ENCODE measurements at places on chromosomes 12 and 14.

DNA sequence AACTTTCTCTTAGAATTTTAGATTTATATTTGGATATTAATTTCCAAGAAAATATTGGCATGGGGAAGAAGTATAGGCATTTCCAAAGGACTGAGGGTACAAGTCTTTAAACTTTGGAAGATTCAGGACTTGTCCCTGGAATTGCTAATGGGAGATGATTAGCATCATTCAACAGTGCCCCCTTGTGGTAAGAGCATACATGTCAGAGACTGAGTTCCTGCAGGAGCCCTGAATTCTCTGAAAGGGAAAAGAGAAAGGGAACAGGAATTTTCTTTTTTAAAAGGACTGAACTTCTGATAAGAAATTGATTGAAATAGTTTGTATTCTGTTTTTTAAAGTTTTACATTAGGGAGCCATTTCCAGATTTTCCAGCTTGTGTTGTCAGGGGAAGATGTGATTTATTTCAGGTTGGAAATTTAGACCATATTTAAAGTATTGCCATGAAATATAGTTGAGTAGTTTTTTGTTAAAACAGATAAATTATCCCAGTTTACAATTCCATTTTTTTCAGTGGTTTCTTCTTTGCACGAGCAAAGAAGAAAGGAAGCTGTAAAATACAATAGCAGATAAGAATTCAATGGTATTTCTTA lies 44.0 kb upstream of the REP15 start:
- peak; percentile 84 for DNase-seq

DNA sequence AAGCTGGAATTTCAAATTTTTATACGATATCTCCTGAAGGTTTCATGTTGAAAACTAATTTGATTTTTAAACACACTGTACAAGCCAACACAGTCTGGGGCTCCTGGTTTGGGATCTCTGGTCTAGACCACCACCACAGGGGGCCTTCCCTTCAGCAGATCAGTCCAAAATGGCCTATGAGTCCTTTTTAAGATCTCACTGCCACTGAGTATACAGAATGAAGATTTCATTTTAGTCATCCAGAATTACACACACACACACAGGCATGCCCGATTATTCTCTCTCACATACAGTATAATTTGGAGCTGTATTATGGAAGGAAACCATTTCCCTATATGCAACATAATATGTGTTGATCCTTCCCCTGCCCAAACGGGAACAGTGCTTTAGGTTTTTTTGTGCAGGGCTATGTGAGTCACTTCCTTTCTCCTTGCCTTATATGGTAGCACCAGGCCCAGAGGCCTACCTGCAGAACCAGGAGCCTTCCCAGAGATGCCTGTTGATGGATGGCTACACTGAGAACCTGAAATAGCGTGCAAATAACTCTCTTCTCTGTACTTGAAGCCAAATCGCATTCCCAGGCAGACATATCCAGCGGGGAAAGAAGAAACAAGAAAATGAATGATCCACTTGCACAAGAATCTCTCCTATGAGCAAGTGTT lies 28.1 kb upstream of the WNK1 start:
- DNase-seq = no peak

- no peak for DNase-seq
Observed at GRCh38 chr12:8709124-8709830, 11.5 kb downstream of the RIMKLB start.

GRCh38 chr12:79689477-79690141 lies 1.2 kb downstream of the PAWR start:
- no peak for DNase-seq

GRCh38 chr12:110590806-110591326 lies 7.7 kb upstream of the PPTC7 start:
- no peak for DNase-seq

GRCh38 chr12:111581434-111582132 lies 17.5 kb downstream of the ATXN2 start:
- DNase-seq = no peak

- DNase-seq = no peak
Observed at GRCh38 chr12:57235017-57235727, 5.7 kb downstream of the SHMT2 start.

- DNase-seq = no peak
Observed at GRCh38 chr12:124928095-124928911, 13.9 kb upstream of the UBC start.

DNA sequence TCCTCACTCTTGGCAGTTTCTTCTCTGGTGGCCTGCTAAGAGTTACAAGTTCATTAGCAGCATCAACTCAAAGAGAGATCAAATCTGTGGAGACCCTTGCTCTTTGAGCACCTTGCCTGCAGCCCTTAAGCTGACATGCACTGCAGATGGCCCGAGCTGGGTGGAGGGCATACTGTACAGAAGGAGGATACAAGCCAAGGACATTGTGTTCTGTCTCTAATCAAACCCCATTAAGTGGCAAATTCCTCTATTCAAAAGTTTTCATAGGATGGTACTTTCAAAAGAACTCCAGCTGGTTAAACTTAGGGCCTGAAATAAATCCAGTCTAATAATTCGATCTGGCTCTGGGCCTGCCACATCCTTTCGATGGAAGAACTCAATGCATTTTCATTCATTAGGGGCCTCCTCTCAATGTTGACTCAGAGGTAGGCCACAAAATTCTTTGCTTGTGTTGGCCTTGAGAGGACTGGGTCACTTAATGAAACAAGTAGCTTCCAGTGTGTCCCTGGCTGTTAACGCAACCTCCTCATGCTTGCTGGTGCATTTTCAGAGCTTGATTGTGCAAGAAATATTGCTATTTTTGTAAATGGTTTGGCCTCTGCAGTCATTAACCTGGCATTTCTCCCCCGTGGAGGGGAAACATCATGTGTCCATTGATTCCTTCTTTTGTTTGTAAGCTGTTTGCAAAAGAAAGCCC lies 318.2 kb downstream of the NUAK1 start:
- no peak for DNase-seq

DNA sequence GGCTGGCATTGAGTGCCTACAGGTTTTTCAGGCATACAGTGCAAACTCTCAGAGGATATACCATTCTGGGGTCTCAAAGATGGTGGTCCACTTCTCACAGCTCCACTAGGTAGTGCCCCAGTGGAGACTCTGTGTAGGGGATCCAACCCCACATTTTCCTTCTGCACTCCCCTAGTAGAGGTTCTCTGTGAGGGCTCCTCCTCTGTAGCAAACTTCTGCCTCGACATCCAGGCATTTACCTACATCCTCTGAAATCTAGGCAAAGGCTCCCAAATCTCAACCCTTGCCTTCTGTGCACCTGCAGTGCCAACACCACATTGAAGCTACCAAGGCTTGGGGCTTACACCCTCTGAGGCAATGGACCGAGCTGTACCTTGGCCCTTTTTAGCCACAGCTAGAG lies 179.2 kb downstream of the CCDC91 start:
- no peak for DNase-seq

- DNase-seq = no peak
Observed at GRCh38 chr12:12946686-12947355, 5.1 kb downstream of the GPRC5D start.

- DNase-seq = no peak
Observed at GRCh38 chr12:63419154-63419553, 249.1 kb downstream of the DPY19L2 start.

GRCh38 chr12:70354787-70355186 lies 11.3 kb upstream of the KCNMB4 start:
- DNase-seq = no peak

GRCh38 chr12:13165617-13166041 lies 30.9 kb upstream of the EMP1 start:
- DNase-seq = peak; percentile 66

DNA sequence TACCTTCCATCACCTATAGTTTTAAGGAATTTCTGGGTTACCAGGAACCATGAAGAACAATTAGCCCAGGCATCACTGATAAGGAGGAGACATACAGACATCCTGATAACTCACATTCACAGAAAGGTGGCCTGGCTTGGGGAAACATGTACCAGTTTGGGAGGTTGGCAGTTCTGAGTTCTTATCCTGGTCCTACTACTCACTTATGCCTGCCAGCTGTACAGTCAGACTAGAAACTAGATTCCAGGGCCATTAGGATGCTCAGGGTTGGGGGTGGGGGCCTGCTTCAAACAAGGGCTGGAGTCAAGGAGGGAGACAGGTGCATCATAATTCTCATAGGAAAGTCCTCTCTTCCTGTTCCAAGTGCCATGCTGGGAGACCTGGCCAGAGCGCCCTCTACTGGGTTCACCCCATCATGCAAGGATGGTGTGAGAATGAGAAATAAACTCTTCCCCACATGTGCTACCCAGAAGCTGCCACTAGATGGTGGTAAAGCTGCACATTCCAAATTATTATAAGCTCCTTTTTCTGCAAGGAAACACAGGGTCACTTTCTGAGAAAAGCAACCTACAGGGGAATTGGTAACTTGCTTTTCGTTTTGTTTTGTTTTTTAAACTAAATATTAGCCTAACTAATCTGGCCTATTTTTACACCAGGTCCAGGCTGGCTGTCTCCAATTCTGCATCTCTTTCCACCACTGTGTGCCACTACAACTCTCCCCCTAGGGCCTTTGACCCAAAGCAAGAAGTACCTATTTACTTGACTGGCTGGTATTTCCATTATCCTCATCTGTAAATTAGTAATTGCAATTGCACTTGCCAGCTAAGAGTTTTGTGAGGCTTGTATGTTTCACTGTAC lies 14.5 kb downstream of the OAS2 start:
- peak; percentile 31 for DNase-seq

DNA sequence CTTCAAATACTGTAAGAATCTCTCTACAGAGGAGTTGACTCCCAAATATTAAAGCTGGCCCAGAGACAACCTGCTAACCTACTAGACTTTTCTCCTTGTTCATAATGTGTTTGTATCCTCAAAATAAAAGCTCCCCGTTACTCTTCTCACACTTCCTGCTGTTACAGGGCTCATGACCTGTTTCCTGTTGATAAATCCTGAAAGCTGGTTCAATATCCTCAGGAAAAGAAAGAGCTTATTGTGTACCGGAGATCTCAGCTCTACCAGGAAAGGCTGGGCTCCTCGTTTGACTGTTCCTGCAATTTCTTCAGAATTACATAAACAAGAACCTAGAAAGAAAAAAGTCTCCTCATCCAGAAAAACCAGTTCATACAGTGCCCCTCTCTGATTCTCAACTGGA lies 30.8 kb downstream of the CLEC1A start:
- DNase-seq = no peak

- no peak for DNase-seq
Observed at GRCh38 chr12:52436000-52436827, 2.0 kb upstream of the KRT75 start.

DNA sequence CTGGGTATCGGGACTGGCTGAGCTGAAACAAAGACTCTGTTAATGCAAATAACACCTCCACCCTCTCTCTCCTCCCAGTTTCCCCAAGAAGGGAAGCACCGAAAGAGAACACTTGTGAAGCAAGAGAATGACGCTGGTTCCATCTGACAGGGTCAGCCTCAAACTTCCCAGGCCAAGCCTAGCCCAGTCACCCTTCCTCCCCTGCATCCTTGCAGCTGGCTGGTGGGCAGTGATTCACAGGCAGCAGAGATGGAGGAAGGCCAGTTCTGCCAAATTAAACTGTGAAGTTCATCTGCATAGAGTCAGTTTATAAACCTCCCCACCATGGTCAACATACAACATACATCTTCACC lies 2.8 kb downstream of the LRRC74A start:
- no peak for DNase-seq

GRCh38 chr12:95548056-95548538 lies 3.2 kb downstream of the USP44 start:
- DNase-seq = no peak

DNA sequence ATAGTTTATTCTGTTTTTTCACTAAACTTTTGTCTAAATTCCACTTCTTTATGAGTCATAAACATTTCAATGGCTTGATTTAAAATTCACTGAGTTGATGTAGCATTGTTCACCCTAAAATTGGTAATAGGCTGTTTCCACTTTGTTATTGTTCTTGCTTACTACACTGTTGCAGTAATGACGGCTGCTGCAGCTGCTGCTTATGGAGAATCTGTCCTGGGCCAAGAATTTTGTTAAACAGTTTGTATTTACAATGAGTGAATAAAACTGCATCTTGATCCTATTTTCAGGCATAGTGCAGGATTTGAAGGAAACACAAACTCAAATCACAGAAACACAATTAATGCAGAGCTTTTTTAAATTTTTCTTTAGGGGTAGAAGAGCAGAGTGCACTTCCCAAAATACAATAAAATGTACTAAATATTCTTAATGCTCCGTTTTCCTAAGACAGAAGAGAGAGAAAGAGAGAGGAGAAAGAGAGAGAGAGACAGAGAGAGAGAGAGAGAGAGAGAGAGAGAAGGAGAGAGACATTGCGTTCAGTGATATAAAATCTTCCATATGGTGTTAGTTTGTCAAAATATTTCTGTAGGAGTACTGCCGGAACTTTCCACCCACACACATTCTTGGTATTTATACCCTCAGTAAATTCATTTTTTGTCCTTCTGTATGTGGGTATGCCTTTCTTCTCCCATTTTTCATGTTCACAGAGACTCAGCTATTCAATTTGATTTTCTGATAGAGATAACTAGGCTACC lies 266.4 kb downstream of the LRFN5 start:
- DNase-seq = peak; percentile 25

- no peak for DNase-seq
Observed at GRCh38 chr12:88307961-88308360, 165.9 kb downstream of the TMTC3 start.

GRCh38 chr14:80323038-80323665 lies 111.8 kb upstream of the DIO2 start:
- DNase-seq = no peak

DNA sequence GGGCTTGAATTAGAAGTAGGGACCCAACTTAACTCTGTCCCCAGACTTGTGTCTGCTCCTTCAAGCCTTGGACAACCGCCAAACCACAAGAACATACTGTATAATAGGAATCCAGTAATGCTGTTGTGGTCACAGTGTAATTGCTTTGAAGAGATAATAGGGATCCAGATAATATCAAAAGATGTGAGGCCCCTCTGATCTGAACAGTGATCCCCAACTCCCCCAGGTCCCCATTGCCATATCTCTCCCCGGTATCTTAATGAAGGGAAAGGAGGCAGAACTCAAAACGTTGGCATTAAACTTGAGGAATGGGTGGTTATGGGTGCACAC lies 8.5 kb upstream of the PLEKHH1 start:
- DNase-seq = no peak

GRCh38 chr12:67202678-67203012 lies 66.5 kb upstream of the CAND1 start:
- no peak for DNase-seq

DNA sequence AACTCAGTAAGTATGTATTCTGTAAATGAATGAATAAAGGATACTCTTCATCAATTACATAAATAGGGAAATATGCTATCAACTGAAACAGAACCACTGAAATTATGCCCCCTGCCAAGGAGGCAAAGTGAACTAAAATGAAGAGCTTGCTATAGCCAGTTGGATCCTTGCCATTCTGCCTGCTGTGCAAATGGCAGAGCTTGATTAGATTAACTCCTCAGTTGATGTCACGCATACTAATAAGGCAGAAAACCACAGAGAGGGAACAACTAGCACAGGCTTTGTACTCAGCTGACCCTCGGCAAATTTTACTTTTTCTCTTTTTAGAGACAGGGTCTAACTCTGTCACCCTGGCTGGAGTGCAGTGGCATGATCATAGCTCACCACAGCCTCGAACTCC lies 36.7 kb upstream of the FERMT2 start:
- no peak for DNase-seq

All from HFF-Myc (cell line).